Karpas-422 (cell line): ENCODE measurements at places on chromosomes 13 and 19. TPM values are rescaled to one million over a fixed set of nuclear protein-coding genes. Genes with fewer than 3 reads are reported as not detected.

The FGF21 gene
- total RNA-seq, result not detected in 2 replicates

The IL12RB1 gene
- 6.1 and 9.6 TPM in 2 replicates for total RNA-seq

GRCh38 chr13:33228648-33229445 is 56.7 kb downstream of the STARD13 start:
- no peak overlapping the region for H3K4me3 ChIP-seq
- peak; percentile 78 for DNase-seq
- peaks cover 6% of the 10 kb centered on the region for H3K4me1 ChIP-seq
- H3K36me3 ChIP-seq, result no peaks in the 10 kb centered on the region
- no peaks in the 10 kb centered on the region for H3K27me3 ChIP-seq
- H3K27ac ChIP-seq, result no peak overlapping the region

The C19orf73 gene
- 3.4 and 5.5 TPM in 2 replicates for total RNA-seq

The ANGPTL4 gene
- total RNA-seq, result not detected in 2 replicates

The APC2 gene
- 1.1 and 2.8 TPM in 2 replicates for total RNA-seq

The NLRP9 gene
- not detected in 2 replicates for total RNA-seq

The CYP2S1 gene
- total RNA-seq, result not detected in 2 replicates

The WDR87 gene
- total RNA-seq, result not detected in 2 replicates

DNA sequence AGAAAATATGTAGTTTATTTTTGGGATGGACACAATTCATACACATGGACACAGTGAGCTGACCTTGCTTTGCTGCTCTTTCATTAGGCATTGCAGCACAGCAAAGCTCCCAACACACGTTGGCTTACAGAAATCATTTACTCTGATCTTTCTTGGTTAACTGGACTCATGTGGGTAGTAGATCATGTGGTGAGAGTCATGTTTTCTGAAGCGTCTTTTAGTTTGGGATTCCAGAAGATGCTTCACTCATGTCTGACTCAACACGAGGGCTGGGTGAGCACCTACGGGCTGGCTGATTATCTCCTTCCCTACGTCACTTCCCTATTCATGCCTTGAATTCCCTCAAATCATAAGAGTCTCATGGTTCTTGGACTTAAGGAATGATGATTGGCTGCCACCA is 12.1 kb upstream of the LGALS16 start:
- no peak for DNase-seq
- H3K27ac ChIP-seq, result no peak overlapping the region
- H3K4me3 ChIP-seq, result no peak overlapping the region
- H3K27me3 ChIP-seq, result peaks cover 3% of the 10 kb centered on the region; the same call in 1 of the 2 replicates
- no peaks in the 10 kb centered on the region for H3K4me1 ChIP-seq
- H3K36me3 ChIP-seq, result no peaks in the 10 kb centered on the region

GRCh38 chr13:109348519-109349258 is 437.7 kb downstream of the IRS2 start:
- DNase-seq, result no peak
- no peak overlapping the region for H3K4me3 ChIP-seq
- no peaks in the 10 kb centered on the region for H3K27me3 ChIP-seq
- no peaks in the 10 kb centered on the region for H3K36me3 ChIP-seq
- no peaks in the 10 kb centered on the region for H3K4me1 ChIP-seq
- H3K27ac ChIP-seq, result no peak overlapping the region

GRCh38 chr13:63516124-63516523 is 2100.5 kb upstream of the PCDH20 start:
- H3K27ac ChIP-seq, result no peak overlapping the region
- no peaks in the 10 kb centered on the region for H3K27me3 ChIP-seq
- H3K36me3 ChIP-seq, result no peaks in the 10 kb centered on the region
- DNase-seq, result no peak

GRCh38 chr19:7478173-7478842 is 10.5 kb downstream of the PEX11G start:
- no peaks in the 10 kb centered on the region for H3K36me3 ChIP-seq
- DNase-seq, result no peak
- H3K27ac ChIP-seq, result no peak overlapping the region
- no peaks in the 10 kb centered on the region for H3K27me3 ChIP-seq

The SMIM44 gene
- total RNA-seq, result not detected in 2 replicates

The LRRC25 gene
- 1.6 and 2.2 TPM in 2 replicates for total RNA-seq

- no peak for DNase-seq
- no peak overlapping the region for H3K4me3 ChIP-seq
- no peaks in the 10 kb centered on the region for H3K4me1 ChIP-seq
- H3K27ac ChIP-seq, result no peak overlapping the region
- peaks cover 7% of the 10 kb centered on the region; the same call in 1 of the 2 replicates for H3K36me3 ChIP-seq
- no peaks in the 10 kb centered on the region for H3K27me3 ChIP-seq
These were observed 64.0 kb upstream of the ZNF681 start for GRCh38 chr19:23822735-23823134.

- no peak overlapping the region for H3K27ac ChIP-seq
- no peak overlapping the region for H3K4me3 ChIP-seq
- H3K27me3 ChIP-seq, result no peaks in the 10 kb centered on the region
- no peaks in the 10 kb centered on the region for H3K4me1 ChIP-seq
- no peaks in the 10 kb centered on the region for H3K36me3 ChIP-seq
These were observed 340.9 kb upstream of the SGCG start for GRCh38 chr13:22839603-22840530.

DNA sequence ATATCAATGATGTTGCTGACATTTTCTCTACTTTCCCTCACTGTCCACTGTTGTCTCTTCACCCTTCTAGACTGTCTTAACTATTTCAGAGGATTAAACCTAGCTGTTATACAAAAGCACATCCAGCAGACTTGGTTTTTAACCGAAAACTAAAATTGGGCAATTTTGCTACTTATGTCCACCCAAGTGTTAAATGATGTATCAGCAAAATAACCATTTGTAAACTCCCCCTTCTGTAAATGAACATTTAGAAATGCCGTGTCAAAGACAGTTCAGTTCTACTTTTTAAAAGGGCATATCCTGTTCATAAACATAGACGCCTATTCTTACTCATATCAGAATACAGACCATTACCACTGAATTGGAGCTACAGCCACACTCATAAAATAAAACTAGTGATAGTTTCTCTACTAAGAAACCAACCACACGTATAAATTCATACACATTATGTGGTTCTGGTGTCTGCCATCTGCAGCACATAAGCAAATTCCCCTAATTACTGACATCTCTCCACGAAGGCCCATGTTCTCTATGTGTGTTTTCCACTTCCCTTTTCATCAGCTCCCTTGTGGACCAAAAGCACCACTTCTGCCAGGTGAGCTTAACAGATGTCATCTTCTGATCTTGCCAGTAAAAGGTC is 1091.8 kb downstream of the PCDH9 start:
- no peaks in the 10 kb centered on the region for H3K36me3 ChIP-seq
- H3K27ac ChIP-seq, result peak overlapping the region; percentile 98
- H3K4me1 ChIP-seq, result peaks cover 36% of the 10 kb centered on the region
- peak; percentile 87 for DNase-seq
- peak overlapping the region; percentile 45 for H3K4me3 ChIP-seq
- H3K27me3 ChIP-seq, result no peaks in the 10 kb centered on the region

GRCh38 chr13:81017513-81018152 is 676.7 kb upstream of the SPRY2 start:
- H3K4me1 ChIP-seq, result no peaks in the 10 kb centered on the region
- H3K27me3 ChIP-seq, result no peaks in the 10 kb centered on the region
- no peaks in the 10 kb centered on the region for H3K36me3 ChIP-seq
- no peak overlapping the region for H3K27ac ChIP-seq

DNA sequence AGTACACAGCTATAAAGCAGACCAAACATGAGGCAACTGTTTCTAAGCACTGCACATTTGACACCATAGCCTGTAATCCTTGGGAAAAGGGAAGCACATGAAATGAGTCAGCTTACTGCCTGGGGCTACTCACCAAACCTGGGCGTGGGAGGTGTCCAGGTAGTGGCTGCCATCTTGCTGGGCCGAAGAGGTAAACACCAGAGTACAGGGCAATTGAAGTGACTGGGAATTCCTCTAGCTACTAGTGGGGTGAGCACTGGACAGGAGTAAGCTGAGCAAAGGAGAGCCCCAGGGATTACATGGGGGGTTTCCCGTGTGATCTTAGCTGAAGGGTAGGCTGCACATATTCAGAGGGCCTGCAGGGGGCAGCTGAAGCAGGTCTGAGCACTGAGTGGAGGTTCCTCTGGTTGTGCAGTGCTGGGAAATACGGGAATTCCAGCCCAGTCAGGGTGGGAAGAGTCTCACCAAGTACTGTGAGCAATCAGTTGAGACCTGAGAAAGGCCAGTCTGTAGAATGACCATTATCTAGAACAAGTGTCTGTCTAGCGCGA is 140.5 kb downstream of the SLC7A1 start:
- peak; percentile 68 for DNase-seq
- H3K36me3 ChIP-seq, result no peaks in the 10 kb centered on the region
- H3K27me3 ChIP-seq, result no peaks in the 10 kb centered on the region

- H3K4me1 ChIP-seq, result no peaks in the 10 kb centered on the region
- no peak for DNase-seq
- H3K27ac ChIP-seq, result no peak overlapping the region
- H3K4me3 ChIP-seq, result no peak overlapping the region
These were observed 249.6 kb downstream of the ENOX1 start for GRCh38 chr13:43537124-43537523.

- H3K27me3 ChIP-seq, result no peaks in the 10 kb centered on the region
- H3K4me3 ChIP-seq, result peak overlapping the region; percentile 66
- no peak for DNase-seq
- H3K27ac ChIP-seq, result peak overlapping the region; percentile 65
- H3K36me3 ChIP-seq, result no peaks in the 10 kb centered on the region
These were observed 3.3 kb downstream of the ISYNA1 start for GRCh38 chr19:18434411-18435175.

The DNM2 gene
- total RNA-seq, result 91.1 and 93.7 TPM in 2 replicates

DNA sequence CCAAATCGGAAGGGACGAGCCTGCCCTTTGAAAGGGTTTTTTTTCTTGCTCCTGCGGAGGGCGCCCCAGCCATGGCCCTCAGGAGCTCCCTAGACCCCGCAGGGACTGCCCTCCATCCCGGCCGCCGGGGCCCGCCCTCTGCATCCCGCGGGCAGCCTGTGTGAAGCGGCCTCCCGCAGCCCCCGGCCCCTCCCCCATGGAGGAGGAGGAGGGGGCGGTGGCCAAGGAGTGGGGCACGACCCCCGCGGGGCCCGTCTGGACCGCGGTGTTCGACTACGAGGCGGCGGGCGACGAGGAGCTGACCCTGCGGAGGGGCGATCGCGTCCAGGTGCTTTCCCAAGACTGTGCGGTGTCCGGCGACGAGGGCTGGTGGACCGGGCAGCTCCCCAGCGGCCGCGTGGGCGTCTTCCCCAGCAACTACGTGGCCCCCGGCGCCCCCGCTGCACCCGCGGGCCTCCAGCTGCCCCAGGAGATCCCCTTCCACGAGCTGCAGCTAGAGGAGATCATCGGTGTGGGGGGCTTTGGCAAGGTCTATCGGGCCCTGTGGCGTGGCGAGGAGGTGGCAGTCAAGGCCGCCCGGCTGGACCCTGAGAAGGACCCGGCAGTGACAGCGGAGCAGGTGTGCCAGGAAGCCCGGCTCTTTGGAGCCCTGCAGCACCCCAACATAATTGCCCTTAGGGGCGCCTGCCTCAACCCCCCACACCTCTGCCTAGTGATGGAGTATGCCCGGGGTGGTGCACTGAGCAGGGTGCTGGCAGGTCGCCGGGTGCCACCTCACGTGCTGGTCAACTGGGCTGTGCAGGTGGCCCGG is 815 bp downstream of the MAP3K10 start:
- peaks cover 24% of the 10 kb centered on the region for H3K4me1 ChIP-seq
- DNase-seq, result peak; percentile 75
- H3K4me3 ChIP-seq, result peak overlapping the region; percentile 86
- no peaks in the 10 kb centered on the region for H3K27me3 ChIP-seq

DNA sequence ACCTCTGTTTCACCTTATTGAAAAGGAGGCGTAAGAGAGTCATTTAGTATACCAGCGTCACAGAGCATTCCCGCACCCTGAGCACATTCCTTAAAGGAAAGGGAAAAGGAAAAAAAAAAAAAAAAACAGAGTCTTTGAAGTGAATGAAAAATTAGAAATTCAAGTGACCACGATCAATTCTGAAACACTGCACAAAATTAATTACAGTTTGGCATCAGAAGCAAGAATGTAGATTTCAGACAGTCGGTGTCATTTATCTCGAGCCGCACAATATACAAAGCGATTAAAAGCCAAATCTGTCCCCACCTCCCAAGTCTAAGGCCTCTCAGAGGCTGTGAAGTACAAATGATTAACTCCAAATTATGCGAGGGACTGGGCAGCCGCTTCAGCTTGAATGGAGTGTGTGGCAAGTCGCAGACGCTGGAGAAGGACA is 173.7 kb upstream of the ZNF507 start:
- H3K4me1 ChIP-seq, result no peaks in the 10 kb centered on the region
- DNase-seq, result no peak
- H3K27ac ChIP-seq, result no peak overlapping the region
- H3K36me3 ChIP-seq, result no peaks in the 10 kb centered on the region
- H3K4me3 ChIP-seq, result no peak overlapping the region
- no peaks in the 10 kb centered on the region for H3K27me3 ChIP-seq

DNA sequence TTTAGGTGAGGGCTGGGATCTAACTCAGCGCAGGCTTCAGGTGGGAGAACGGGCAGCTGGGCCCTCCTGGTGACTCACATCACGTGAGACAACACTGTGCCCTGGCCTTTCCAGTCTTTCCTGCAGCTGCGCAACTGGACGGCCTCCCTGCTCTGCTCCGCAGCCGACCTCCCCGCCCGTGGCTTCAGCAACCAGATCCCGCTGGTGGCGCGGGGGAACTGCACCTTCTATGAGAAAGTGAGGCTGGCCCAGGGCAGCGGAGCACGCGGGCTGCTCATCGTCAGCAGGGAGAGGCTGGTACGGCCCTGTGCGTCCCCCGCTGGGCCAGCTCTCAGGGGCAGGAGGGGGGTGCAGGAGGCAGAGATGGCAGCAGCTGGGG is 8.8 kb downstream of the SPPL2B start:
- no peaks in the 10 kb centered on the region for H3K27me3 ChIP-seq
- H3K4me1 ChIP-seq, result peaks cover 5% of the 10 kb centered on the region
- no peak overlapping the region for H3K4me3 ChIP-seq
- no peak for DNase-seq

- no peak overlapping the region for H3K27ac ChIP-seq
- peaks cover 17% of the 10 kb centered on the region for H3K4me1 ChIP-seq
- no peak overlapping the region for H3K4me3 ChIP-seq
- H3K27me3 ChIP-seq, result no peaks in the 10 kb centered on the region
These were observed 116.2 kb upstream of the FNDC3A start for GRCh38 chr13:48859272-48860105.

DNA sequence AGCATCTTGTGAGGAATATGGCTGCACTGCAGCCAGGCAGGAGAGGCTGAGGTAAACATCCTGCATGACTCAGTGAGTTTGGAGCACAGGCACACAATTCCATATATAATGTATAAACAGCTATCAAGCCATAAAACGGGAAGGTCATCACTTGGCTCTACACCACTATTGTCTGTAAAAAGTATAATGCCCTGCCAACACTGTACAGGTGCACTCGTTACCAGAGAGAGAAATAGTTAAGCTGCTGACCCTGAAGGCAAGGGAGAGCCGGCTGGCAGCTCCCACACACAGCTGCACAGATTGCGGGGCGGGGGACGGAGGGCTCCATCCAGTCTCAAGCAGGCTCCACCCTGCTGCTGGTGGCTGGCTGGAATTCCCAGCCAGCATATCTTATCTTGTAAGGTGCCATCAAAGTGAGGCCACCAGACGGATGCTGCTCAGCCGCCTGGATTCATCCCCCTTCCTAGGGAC is 668.1 kb downstream of the SLITRK5 start:
- no peak overlapping the region for H3K27ac ChIP-seq
- no peaks in the 10 kb centered on the region for H3K27me3 ChIP-seq
- 0 out of 2 replicates have a peak, but pooled peaks cover 2% of the 10 kb centered on the region for H3K4me1 ChIP-seq
- no peak for DNase-seq
- no peaks in the 10 kb centered on the region for H3K36me3 ChIP-seq

- H3K4me3 ChIP-seq, result no peak overlapping the region
- no peaks in the 10 kb centered on the region for H3K4me1 ChIP-seq
These were observed 6.0 kb downstream of the PNMA8B start for GRCh38 chr19:46489445-46490272.
